SK-MEL-5 (cell line): ENCODE measurements at places on chromosomes 7 and 10. TPM values are rescaled to one million over a fixed set of nuclear protein-coding genes. Genes with fewer than 3 reads are reported as not detected.

DNA sequence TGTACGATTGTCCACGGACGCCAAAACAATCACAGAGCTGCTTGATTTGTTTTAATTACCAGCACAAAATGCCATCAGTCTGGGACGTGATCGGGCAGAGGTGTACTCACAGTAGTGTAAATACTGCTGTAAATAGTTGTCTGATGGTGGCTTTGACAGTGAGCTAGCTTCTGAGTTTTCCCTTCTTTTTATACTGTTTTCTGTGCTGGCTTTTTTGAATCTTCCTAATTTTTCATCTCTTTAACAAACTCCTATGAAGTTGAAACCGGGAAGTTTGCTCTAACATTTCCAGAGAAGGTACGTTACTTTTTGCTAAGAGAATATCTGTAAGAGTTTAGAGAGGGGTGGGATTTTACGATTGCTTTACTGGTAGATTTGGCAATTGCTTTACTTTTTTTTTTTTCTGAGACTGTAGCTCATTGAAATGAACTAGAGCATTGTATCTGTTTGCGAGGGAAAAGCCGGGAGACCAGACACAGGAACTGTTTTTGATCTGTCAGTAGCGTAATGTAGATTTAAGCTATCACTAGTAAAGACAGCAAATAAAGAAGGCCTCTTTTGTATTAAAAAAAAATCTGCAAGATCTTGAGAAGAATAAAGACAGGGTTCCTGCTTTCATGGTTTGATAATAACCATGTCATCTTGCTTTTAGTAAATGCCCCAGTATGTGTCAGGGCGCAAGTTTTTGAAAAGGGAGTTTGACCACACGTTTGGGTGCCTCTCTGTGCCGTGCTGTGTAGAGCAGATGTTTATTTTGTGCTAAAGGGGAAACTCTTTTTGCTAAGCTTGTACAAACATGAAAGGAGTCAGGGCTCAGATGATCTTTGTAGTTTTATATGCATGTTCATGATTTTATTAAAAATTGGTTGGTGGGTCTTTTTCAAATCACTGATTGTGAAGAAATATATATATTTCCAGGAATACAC, 712 bp downstream of the FOXP2 start:
- peak; percentile 40 for DNase-seq

- DNase-seq, result no peak
These were observed 4.8 kb upstream of the ZNF783 start for GRCh38 chr7:149257146-149257545.

GRCh38 chr10:111392159-111392558, 315.3 kb downstream of the ADRA2A start:
- no peak for DNase-seq

GRCh38 chr10:129833468-129833950, 130.6 kb downstream of the EBF3 start:
- DNase-seq, result no peak

The FEZF1 gene
- total RNA-seq, result 2.1 and 2.7 TPM in 2 replicates

The EN2 gene
- total RNA-seq, result 2.2 and 3.0 TPM in 2 replicates

DNA sequence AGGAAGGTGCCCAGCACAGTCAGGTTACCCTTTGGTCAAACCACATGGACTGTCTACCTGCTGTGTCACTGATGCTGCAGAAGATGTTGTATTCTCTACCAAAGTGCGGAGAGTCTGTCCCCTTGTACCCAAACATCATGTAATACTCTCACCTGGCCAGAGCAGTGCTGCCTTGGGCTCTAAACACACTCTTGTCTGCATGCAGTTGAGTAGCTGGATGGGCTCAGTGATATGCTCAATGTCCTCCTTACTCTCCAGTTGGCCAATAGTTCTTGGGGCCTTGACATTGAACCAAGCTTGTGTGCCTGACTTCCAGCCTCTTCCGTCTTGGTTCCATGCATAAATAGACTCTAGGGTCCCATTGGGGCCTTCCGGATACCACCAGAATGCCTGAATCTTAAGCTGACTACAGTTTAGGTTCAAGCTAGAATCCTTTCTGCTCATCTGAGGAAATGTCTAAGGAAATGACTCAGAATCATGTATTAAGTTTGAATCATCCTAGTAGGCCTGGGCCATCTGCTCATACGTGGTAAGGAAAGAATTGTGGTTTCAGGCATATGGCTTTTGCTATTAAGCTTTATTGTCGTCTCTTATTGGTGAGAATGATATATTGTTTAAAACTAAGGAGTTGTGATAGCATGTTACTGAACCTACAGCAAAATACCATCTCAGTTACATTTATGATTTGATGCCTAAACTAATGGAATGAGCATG, 118.0 kb downstream of the OTUD1 start:
- DNase-seq, result peak; percentile 1

The SH2B2 gene
- total RNA-seq, result 2.5 and 4.5 TPM in 2 replicates

DNA sequence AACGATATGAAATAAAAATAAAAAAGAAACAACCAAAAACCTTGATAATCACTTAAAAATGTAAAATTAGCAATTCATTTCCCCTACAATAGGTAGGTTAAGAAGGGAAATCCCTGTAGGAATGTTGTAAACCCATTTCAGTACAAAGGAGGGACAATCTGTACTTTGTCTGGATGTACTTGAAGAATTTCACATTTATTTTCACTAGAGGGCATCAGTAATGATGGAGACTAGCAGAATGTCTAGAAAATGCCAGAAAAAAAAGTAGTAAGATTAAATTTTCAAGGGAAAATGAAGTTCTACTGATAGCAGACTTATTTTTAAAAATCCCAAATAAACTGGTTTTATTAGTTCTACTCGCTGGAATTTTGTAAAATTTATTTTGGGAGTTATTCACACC, 209.0 kb upstream of the FZD1 start:
- DNase-seq, result peak; percentile 35

DNA sequence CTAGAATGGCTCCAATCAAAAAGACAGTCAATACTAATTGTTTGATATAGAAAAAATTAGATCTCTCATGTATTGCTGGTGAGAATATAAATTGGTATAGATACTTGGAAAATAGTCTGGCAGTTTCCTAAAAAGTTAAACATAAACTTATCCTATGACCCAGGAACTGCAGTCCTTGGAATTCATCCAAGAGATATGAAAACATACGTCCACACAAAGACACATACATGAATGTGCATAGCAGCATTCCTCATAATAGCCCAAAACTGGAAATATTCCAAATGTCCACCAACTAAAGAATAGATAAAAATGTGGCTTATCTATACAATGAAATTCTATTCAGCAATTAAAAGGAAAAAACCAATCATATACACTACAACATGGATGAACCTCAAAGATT, 128.4 kb downstream of the ZFAND4 start:
- DNase-seq, result no peak

- no peak for DNase-seq
These were observed 14.6 kb upstream of the PPP2R2D start for GRCh38 chr10:131886237-131886636.

The TM9SF3 gene
- 47.1 and 54.6 TPM in 2 replicates for total RNA-seq

GRCh38 chr7:145812218-145812617, 304.4 kb upstream of the CNTNAP2 start:
- DNase-seq, result no peak

- DNase-seq, result no peak
These were observed 158.1 kb downstream of the BTAF1 start for GRCh38 chr10:92081641-92082040.

The SGCE gene
- total RNA-seq, result 69.9 and 76.4 TPM in 2 replicates

DNA sequence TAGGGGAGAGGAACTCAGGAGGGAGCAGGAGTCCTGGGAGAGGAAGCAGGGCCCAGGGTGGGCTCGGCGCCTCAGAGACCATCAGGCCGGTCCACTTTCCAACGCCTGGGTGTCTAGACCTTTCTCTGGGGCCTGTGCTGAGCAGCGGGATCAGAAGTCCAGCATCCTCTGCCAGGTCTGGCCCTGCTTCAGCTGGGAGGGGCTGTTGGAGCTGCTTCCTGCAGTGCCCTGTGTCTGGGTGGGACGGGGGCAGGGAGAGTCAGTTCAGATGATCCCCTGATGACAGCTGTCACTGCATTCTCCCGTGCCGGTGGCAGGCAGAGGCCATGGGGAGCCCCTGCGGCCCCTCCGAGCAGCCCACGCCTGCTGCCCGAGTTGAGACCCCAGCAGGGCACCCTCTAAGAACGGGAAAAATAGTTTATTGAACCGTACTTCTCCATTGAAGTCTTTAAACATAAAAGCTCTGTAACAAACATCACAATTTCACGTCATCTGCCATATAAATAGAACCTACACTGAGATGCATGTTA, 23.3 kb downstream of the AP5Z1 start:
- DNase-seq, result no peak

DNA sequence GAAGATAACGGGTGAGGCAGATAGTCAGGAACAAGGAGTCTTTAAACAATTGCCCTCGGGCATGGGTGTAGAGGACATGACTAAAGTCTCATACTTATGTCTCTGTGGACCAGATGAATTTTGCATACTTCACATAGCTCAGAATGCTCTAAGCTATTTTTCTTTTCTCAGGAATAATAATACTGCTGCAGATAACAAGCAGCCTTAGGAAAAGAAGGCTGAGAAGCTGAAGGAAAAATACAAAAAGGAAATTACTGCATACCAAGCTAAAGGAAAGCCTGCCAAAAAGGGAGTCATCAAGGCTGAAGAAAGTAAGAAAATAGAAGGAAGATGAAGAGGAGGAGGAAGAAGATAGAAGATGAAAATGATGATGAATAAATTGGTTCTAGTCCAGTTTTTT, 13.4 kb upstream of the ERCC6 start:
- DNase-seq, result peak; percentile 73

DNA sequence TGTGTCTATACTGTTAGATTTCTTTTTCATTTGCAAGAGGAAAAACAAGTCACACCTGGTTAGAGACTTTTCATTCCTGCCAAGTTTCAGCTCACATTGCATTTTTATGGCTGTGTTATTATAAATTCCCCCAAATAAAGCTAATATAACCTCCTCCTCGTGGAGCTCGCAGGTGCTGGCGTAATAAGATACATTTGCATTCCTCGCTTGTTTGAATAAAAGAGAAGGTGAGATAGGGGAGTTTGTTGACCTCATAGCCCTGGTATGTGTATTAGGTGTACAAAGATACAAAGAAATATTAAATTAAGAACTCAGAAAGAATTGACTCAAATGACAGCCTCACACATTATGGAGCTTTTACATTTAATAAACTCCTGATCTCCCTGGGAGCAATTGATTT, 257.7 kb upstream of the SP8 start:
- no peak for DNase-seq

GRCh38 chr7:130356121-130356875, 11.7 kb downstream of the CPA5 start:
- DNase-seq, result peak; percentile 14

The VIPR2 gene
- not detected in 2 replicates for total RNA-seq

GRCh38 chr10:46319389-46319788, 32.6 kb downstream of the ANTXRL start:
- no peak for DNase-seq

GRCh38 chr7:54837168-54837567, 78.2 kb upstream of the SEC61G start:
- no peak for DNase-seq

- no peak for DNase-seq
These were observed 12.3 kb downstream of the KCTD7 start for GRCh38 chr7:66640802-66641525.

GRCh38 chr7:72405418-72405817, 6.7 kb downstream of the CALN1 start:
- peak; percentile 32 for DNase-seq

DNA sequence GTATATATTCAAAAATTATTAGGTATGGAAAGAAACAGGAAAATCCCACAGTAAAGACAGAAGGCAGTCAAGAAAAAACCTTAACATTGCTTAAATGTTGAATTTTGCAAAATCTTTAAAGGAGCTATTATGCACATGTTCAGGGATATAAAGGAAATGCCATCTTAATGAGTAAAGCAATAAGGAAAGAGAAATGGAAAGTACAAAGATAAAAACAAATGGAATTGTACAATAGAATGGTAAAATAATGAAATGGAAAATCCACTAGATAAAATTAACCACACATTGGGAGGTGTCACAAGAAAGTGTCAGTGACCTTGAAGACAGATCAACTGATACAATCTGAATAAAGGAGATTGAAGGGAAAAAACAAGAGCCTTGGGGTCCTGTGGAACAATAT, 82.0 kb downstream of the KIF20B start:
- DNase-seq, result no peak

DNA sequence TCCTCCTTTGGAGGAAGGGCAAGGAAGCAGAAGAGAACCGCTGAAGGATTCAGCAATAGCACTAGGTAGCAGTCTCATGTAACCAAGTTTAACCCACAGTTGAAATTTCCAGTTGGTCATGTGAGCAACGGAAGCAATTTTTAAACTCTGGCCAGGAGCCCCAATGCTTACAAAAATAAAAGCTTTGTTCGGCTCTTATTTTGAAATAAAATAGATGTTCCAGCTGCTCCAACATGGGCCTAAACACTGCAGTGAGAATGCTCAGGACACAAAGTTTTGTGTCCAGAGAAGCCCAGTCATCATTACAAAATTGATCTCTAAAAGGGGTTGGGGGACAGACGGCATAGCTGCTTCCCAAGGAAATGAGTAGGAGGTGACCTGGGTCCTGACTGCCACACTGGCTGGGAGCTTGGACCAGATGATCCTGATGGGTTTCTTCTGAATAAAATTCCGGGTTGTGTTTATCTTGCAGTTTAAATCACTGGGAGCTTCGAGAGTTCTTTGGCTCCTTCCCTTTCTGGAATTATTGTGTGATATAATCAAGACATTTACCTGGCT, 452 bp upstream of the TMEM140 start:
- peak; percentile 50 for DNase-seq

The ZNF273 gene
- 8.1 and 9.0 TPM in 2 replicates for total RNA-seq

The SMO gene
- 25.8 and 29.6 TPM in 2 replicates for total RNA-seq

The FOXK1 gene
- 14.5 and 16.3 TPM in 2 replicates for total RNA-seq

The SHH gene
- 0.03 and 0.08 TPM in 2 replicates for total RNA-seq

- no peak for DNase-seq
These were observed 6.0 kb downstream of the ASB4 start for GRCh38 chr7:95491634-95492314.
